ENCODE measurements at places on chromosomes 11 and 22.

- no peak for DNase-seq
These were observed 2.8 kb upstream of the GRAMD4 start for GRCh38 chr22:46617207-46617985.

GRCh38 chr11:8082391-8083087, 1.5 kb downstream of the TUB start:
- no peak for DNase-seq

- DNase-seq: no peak
These were observed 15.9 kb downstream of the NUP98 start for GRCh38 chr11:3781423-3781822.

GRCh38 chr11:130573767-130574166, 125.3 kb downstream of the ADAMTS15 start:
- no peak for DNase-seq

DNA sequence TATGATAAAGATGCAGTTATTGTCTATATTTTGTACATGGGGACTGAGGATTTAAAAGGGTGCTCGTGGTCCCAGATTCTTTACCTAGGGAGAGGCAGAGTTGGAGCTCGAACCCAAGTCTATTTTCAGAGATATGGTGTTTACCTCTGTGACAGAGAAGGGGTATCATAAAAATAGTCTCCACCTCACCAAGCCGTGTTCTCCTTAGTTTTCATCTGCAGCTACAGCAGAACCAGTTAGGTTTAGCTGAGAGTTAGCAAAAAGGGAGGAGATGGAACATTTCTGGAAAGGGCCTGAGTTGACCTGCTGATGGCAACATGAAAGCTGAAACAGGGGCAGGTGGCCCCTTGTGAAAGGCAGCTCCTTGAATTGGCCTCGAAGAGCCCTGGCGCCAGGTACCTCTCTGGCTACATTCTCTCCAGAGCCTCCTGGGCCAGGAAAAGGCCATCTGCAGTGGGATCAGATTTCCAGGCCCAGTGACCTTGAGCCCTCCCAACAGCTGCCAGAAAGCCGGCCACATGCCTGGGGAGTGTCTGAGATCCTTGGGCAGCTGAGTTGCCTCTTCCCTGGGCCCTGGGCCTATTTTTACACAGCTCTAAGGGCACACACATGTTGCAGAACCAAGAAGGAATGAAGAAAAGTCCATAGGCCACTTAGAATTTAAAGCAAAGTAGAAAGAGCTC, 136.6 kb downstream of the NAV2 start:
- DNase-seq: no peak

DNA sequence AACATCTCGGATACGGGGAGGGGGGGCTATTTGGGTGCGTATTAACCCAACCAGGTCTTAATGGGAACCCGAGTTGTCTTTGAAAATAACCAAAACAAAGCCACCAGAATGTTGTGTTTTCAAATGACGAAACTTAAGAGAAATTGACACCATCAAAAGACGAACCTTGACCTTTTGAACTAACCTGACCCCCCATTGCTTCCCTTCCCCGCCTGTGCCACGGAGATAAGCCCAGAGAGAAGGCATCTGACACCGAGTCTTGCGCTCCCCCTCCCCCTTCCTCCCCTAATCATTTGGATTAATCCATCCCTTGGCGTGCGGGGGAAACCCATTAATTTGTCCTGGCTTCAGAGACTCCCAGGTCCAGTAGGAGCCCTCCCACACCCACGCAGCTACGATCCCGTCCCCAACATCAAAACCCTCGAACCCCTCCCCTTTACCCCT, 4.5 kb upstream of the GCAT start:
- no peak for DNase-seq

DNA sequence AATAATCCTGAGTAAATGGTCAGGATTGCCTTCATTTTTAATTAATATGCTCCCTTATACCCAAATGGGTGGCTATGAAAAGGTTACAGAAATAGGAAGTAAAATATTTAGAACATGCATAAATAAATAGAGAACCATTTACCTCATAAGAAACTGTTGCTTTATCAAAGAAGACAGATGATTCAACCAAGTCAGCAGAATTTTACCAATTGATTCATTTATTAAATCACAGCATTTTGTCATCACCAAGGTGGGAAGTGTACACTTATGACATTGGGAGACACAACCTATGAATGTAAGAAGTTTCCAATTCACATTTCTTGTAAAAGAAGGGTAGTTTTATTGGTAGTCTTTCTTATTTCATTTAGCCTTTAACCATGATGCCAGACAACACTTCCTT, 870.3 kb upstream of the CHORDC1 start:
- DNase-seq: no peak

- DNase-seq: no peak
These were observed 112.3 kb downstream of the TMPRSS5 start for GRCh38 chr11:113593698-113594308.

- no peak for DNase-seq
These were observed 5.7 kb downstream of the APOBEC3D start for GRCh38 chr22:39026509-39027150.

GRCh38 chr11:119533462-119533861, 110.5 kb upstream of the THY1 start:
- DNase-seq: no peak

DNA sequence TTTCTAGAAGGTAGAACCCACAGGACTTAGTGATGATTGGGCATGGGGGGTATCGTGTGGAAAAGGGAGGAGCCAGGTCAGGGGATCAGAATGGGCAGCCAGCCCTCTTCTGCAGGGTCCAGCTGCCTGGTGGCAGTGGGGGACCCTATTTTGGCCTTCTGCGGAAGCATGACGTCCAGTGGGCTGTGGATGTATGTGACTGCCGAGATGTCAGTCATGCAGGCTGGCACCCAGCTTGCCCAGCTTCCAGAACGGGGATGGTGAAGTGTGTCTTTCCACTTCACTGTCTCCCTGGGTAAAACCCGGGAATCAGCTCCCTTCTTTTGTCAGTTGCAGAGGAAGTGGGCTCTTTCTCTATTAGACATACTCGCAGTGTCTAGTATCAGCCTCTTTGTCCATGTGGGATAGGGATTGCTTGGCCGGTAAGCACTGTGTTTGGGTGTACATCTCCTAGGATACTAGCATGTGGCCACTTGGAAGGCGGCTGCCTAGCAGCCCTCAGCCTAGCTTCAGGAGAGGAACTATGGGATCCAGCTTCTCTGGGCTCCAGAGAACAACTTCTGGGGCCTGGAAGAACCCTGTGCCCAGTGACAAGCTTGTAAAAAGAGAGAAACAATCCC, 51.4 kb downstream of the GRIK4 start:
- peak; percentile 51 for DNase-seq

DNA sequence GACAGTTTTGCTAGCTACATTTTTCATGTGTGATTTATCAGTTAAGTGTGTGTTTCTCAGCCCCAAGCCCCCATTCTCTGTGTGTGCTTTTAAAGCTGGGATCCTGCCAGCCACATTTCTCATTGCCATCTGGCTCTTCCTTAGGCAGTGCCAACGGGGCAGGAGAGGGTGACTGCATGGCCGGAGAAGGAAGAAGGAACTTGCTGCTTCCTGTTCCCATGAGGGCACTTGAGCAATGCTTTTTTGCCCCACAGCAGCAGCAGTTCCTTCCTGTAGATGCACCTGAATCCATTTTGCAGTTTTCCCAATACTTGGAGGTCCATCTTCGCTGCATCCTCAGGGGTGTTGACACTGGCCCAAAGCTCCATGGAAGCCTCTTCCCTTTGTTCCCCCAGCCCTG, 37.5 kb downstream of the TNRC6B start:
- no peak for DNase-seq

- no peak for DNase-seq
These were observed 317.0 kb downstream of the BRD1 start for GRCh38 chr22:49510718-49511117.

DNA sequence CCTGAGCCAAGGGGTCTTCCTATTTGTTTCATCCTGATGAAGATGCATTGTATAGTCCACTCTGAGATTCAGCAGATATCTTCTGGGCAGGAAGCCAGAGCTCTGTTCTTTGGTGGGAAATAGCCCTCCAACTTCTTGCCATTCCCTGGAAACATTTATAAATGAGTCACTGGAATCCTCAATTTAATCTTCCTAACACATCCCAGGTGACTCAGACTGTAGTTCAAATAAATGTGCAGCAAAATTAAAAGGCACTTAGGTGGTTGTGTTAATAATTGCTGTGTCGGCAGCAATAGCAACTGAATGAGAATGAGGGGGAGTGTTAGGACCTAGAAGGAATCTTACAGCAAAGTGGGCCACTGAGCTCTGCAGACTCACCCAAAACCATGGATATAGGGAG, 108.6 kb downstream of the INSC start:
- DNase-seq: no peak

- no peak for DNase-seq
These were observed 35.4 kb upstream of the AMOTL1 start for GRCh38 chr11:94732617-94733281.

- no peak for DNase-seq
These were observed 112.2 kb downstream of the SBF2 start for GRCh38 chr11:10181811-10182210.

- DNase-seq: no peak
These were observed 24.6 kb upstream of the C11orf96 start for GRCh38 chr11:43917851-43918250.

DNA sequence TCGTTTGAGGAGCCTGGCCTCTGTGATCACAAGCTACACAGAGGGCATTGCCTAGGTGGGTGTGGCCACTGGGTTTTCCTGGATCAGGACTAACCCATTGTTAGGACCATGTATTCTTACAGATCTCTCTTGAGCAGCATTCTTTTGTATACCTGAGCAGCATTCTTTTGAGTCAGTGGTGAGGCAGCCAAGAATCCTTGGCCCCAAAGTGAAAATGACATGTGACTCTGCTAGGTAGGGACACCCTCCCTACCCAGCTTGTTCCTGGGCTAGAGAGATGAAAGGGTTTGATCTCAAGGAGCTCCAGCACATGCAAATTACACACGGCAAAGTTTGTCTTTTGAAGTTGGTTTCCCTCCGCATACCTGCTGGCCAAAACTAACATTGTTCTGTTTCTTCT, 55.0 kb upstream of the HORMAD2 start:
- no peak for DNase-seq

DNA sequence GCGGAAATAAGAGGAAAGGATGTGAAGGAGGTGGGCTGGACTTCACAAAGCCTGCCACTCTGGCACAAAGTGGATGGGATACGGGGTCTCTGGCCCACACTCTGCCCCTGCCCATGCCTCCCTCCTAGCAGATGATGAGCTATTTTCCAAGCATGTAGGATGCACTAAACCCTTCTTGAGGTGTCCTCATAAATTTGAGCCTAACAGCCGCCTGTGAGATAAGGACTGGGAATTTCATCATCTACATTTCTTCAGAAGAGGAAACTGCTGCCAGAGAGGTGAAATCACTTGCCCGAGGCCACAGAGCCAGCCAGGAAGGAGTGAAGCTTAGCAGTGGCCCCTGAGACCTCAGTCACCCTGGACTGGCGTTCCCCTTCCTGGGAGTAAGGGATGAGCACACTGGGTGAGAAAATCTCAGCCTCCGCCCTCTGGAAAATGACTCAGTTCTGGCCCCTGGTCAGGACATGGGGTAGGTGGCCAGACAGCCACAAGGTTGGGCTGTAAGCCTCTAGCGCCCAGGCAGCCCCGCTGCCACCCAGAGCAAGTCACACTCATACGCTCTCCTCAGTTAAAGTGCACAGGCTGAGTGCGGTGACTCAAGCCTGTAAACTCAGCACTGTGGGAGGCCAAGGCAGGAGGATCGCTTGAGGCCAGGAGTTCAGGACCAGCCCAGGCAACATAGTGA, 27.9 kb downstream of the MB start:
- no peak for DNase-seq

GRCh38 chr22:43036282-43036829, 21.4 kb upstream of the PACSIN2 start:
- no peak for DNase-seq

- no peak for DNase-seq
These were observed 37.2 kb upstream of the TH start for GRCh38 chr11:2208691-2209369.

DNA sequence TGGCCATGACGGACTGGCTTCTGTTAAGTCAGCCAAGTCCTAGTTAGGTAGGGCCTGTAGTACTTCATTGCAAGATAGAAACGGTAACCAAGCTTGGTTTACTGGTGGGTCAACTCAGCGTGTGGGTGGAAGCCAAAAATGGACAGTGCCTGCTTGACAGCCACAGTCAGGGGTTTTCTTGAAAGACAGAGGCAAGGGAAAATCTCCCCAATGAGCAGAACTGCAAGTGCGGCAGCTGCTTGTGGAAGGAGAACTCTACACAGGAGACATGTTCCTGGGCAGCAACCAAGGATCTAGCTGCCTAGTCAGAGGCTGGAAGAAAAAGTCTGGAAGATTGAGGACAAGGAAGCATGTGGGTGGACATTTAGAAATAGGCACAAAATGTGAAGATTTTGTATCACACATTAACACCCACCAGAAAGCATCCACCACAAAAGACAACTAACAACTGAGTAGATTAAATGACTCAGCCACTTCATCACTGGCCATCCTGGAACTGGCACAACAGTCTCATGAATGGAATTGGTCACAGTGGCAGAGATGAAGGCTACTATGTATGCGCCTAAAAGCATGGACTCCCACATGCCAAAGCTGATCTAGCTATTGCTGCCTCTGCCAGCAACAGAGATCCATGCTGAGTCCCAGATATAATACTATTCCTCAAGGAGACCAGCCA, 40.9 kb upstream of the SCUBE2 start:
- no peak for DNase-seq

DNA sequence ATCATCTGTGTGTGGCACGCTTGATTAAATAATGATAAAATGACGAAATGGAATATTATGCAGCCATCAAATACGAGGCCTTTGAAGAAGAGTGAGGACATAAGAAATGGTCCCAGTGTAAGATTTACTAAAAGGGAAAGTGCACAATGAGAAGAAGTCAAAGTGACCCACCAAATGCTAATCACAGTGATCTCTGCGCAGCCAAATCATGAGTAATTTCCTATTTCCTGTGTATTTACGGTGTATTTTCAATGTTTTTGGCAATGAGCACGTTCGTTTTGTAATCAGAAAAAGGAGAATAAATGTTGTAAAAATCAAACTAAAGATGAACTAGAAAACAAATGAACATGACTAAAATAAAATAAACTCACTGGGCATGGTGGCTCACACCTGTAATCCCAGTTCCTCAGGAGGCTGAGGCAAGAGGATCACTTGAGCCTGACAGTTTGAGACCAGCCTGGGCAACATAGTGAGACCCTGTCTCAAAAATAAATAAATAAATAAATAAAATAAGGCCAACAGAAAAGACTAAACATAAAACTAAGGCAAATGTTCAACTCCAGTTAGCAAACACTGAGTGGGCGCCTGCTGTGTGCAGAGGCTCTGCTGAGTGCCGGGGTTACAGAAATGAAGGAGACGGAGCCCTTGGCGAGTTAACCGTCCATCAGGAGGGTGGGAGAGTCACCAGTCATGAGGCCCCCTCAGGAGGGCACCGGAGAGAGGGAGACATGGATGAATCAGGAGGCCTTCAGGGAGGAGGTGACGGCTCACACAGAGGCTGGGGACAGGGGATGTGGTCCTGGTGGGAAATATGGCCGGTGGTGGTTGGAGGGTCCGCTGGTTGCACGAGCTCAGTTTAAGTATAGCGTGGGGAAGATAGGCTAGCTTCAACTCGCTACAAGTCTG, 26.0 kb upstream of the CBX7 start:
- no peak for DNase-seq

Data from head of caudate nucleus (tissue), 42 donors.